ENCODE measurements at places on chromosomes 6 and 20.

- DNase-seq, result no peak
Measured at GRCh38 chr6:166511316-166511715, 75.2 kb downstream of the RAMACL start.

GRCh38 chr6:79313254-79313653 is 78.8 kb upstream of the HMGN3 start:
- no peak for DNase-seq

DNA sequence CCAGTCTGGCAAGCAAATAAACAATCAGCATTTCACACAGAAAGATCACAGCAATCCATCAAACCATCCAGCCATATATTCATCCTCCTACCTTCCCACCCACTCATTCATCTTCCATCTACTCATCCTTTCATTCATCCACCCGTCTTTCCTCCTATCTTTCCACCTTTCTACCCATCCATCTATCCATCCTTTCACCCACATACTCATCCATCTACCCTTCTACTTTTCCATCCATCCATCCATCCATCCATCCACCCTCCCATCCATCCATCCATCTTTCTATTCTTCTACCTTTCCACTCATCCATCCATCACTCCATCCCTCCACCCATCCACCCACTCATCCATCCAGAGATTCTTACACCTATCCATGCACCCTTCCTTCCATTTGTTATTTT is 49.3 kb downstream of the KIAA0319 start:
- DNase-seq, result no peak

DNA sequence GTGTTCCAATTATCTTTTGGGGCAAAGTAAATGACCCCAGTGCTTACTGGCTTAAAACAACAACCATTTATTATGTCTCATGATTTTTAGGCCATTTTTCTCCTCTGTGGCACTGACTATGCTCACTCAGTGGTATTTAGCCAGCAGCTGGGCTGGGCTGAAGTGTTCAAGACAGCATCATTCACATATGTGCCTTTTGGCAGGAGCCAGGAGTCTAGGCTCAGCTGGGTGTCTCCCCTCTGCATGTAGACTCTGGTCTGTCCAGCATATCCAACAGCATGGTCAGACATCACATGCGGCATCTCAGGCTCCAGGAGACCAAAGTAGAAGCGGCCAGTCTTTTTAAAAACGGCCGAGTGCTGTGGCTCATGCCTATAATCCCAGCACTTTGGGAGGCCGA is 120.3 kb upstream of the TOP1 start:
- no peak for DNase-seq

DNA sequence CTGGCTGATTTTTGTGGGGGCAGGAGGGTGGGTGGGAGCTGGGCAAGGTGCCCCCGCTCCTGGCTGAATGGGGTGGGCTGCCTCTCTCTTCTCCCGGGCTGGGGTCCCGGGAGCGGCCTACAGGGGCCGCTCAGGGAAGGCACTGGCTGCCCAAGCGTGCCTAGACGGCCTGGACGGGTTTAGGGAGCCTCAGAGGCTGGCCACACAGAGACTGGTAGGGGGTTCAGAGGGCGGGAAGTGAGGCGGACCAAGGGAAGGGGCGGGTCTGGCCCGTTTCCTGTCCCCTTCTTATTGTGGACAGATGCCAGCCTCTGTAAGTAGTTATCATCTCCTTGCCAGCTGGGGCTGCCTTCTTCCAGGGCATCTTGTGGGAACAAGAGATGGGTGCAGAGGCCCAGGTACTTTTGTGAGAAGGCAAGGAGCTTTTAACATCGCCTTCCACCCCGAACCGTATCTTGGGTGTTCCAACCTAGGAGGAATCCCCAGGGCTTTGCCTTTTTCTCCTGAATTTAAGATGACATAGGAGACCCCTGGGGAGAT is 437 bp downstream of the CD40 start:
- peak; percentile 36 for DNase-seq

DNA sequence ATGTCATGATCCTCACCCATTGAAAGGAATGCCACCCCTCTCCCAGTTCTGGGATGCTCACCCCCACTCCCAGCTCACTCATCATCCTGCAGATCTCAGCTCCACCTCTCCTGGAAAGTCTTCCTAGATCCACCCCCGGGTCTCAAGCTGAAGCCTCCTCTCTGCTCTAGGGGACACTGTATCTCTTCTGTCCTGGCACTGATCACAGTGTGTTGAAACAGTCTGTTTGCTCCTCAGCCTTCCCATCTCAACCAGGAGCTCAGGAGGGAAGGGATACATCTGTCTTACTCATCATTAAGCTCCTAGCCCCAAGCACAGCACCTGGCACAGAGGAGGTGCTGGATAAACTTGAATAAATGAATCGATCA is 80.1 kb downstream of the MRPL14 start:
- no peak for DNase-seq

DNA sequence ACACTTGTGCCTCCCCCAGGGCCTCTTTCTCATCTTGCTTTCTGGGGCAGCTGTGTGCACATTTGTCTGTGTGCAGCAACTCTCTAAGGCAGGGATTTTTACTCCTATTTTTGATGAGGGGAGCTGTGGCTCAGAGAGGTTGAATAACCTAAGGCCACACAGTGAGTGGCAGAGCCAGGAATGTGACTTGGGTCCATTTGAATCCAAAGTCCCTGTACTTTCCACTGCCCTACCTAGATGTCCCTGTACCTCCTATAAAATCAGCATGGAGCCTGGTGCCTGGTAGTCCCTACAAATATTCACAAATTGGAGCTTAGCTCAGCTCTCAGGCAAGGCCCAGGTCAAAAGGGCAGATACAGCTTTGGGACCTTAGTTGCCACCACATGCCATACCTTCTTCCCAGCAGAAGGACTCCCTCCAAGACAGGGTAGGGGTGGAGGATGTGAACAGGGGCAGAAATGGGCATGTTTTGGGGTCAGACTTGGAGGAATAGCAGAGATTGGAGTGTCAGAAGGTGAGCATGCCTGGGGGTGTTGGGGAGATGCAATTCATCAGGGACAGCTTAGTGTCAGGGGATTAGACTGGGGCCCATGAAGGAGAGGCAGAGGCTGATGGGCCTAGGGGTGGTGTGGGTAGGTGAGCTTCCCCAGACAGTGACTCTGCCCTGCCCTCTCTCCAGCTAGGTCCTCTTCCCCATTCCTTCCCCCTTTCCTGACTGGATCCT is 4.1 kb upstream of the VEGFA start:
- DNase-seq, result no peak
